ENCODE measurements at places on chromosomes 2 and 18. TPM values are rescaled to one million over a fixed set of nuclear protein-coding genes. Genes with fewer than 3 reads are reported as not detected.

The NR4A2 gene
- 22.1 TPM for total RNA-seq

The IL1RL2 gene
- not detected for total RNA-seq

GRCh38 chr2:216289470-216289869 is 82.8 kb downstream of the MARCHF4 start:
- no peaks in the 10 kb centered on the region for H3K4me1 ChIP-seq
- H3K27ac ChIP-seq: no peak overlapping the region
- H3K4me3 ChIP-seq: no peak overlapping the region
- no peak for DNase-seq
- peaks cover 1% of the 10 kb centered on the region for H3K27me3 ChIP-seq
- H3K36me3 ChIP-seq: no peaks in the 10 kb centered on the region

GRCh38 chr2:16785149-16785548 is 119.5 kb upstream of the CYRIA start:
- H3K27ac ChIP-seq: no peak overlapping the region
- H3K27me3 ChIP-seq: no peaks in the 10 kb centered on the region

GRCh38 chr2:70894765-70895164 is 40.9 kb upstream of the ATP6V1B1 start:
- H3K4me3 ChIP-seq: no peak overlapping the region
- peaks cover 2% of the 10 kb centered on the region for H3K4me1 ChIP-seq
- DNase-seq: no peak
- H3K27me3 ChIP-seq: peaks cover 96% of the 10 kb centered on the region

- peaks cover 59% of the 10 kb centered on the region for H3K4me1 ChIP-seq
- DNase-seq: no peak
- peaks cover 24% of the 10 kb centered on the region for H3K27me3 ChIP-seq
- H3K27ac ChIP-seq: peak overlapping the region; percentile 88
- H3K36me3 ChIP-seq: no peaks in the 10 kb centered on the region
These were observed 52.7 kb upstream of the SLC14A1 start for GRCh38 chr18:45671321-45671720.

- DNase-seq: no peak
- H3K4me3 ChIP-seq: no peak overlapping the region
- no peaks in the 10 kb centered on the region for H3K36me3 ChIP-seq
These were observed 145.2 kb downstream of the RAD51AP2 start for GRCh38 chr2:17373041-17373440.

The NT5DC4 gene
- total RNA-seq: not detected

GRCh38 chr18:24600076-24600654 is 139.7 kb downstream of the HRH4 start:
- H3K4me3 ChIP-seq: no peak overlapping the region
- no peak overlapping the region for H3K27ac ChIP-seq
- H3K4me1 ChIP-seq: no peaks in the 10 kb centered on the region
- DNase-seq: no peak
- H3K36me3 ChIP-seq: no peaks in the 10 kb centered on the region

The ARHGAP15 gene
- 54.1 TPM for total RNA-seq

- no peak for DNase-seq
- no peak overlapping the region for H3K27ac ChIP-seq
These were observed 351.0 kb downstream of the EN1 start for GRCh38 chr2:118496467-118496866.

- H3K36me3 ChIP-seq: peaks cover 7% of the 10 kb centered on the region
- H3K27ac ChIP-seq: no peak overlapping the region
- no peak overlapping the region for H3K4me3 ChIP-seq
- H3K4me1 ChIP-seq: no peaks in the 10 kb centered on the region
These were observed 17.1 kb upstream of the CACNB4 start for GRCh38 chr2:152115952-152116351.

The SRBD1 gene
- total RNA-seq: 20.9 TPM

- peak; percentile 54 for DNase-seq
- peak overlapping the region; percentile 92 for H3K27ac ChIP-seq
- peaks cover 34% of the 10 kb centered on the region for H3K36me3 ChIP-seq
- H3K4me3 ChIP-seq: peak overlapping the region; percentile 98
- H3K4me1 ChIP-seq: peaks cover 30% of the 10 kb centered on the region
These were observed 676 bp downstream of the ACTR2 start for GRCh38 chr2:65228263-65228750.

The SERPINB10 gene
- total RNA-seq: not detected

GRCh38 chr2:69680001-69680675 is 36.6 kb upstream of the AAK1 start:
- DNase-seq: no peak
- H3K36me3 ChIP-seq: peaks cover 12% of the 10 kb centered on the region
- H3K4me1 ChIP-seq: peaks cover 56% of the 10 kb centered on the region
- H3K4me3 ChIP-seq: no peak overlapping the region

DNA sequence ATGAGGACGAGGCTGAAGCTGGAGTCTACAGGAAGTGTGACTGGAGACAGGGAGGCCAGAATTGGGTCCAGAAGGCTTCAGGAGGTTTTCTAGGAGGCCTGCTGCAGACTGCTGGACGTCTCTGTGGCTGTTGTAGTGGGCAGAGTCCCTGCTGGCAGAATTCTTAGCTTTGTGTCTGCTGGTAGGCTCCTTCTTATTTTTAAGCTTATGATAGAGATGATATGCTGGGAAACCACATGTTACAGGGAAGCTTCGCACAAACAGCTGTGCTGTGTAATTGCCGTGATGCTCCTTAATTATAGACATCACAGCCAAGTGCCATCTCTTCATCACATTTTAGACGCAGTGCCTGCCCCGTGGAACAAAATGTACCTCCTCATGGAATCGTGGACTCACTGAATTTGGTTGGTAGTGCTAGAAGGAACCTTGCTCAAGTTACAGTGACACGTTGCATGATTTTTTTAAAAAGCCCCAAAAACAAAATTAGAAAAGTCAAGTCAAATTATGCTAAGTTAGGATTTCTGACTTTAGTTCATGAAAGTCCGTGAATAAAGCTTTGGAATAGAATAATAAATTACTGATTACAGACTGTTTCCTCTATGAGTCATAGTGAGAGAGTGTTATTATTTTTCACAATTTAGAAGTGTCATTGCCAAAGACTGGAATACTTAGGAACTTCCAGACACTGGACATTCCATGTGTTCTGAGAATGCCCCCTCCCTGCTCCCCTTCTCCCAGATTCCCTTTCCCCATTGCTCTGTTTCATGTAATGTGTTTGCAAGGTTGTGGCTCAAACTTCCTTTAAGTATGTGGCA is 144.1 kb downstream of the FHOD3 start:
- no peak overlapping the region for H3K4me3 ChIP-seq
- H3K36me3 ChIP-seq: no peaks in the 10 kb centered on the region
- H3K27ac ChIP-seq: no peak overlapping the region
- peaks cover 6% of the 10 kb centered on the region for H3K27me3 ChIP-seq
- H3K4me1 ChIP-seq: no peaks in the 10 kb centered on the region

The ABCG8 gene
- total RNA-seq: 0.23 TPM

The KLF11 gene
- 7.9 TPM for total RNA-seq

DNA sequence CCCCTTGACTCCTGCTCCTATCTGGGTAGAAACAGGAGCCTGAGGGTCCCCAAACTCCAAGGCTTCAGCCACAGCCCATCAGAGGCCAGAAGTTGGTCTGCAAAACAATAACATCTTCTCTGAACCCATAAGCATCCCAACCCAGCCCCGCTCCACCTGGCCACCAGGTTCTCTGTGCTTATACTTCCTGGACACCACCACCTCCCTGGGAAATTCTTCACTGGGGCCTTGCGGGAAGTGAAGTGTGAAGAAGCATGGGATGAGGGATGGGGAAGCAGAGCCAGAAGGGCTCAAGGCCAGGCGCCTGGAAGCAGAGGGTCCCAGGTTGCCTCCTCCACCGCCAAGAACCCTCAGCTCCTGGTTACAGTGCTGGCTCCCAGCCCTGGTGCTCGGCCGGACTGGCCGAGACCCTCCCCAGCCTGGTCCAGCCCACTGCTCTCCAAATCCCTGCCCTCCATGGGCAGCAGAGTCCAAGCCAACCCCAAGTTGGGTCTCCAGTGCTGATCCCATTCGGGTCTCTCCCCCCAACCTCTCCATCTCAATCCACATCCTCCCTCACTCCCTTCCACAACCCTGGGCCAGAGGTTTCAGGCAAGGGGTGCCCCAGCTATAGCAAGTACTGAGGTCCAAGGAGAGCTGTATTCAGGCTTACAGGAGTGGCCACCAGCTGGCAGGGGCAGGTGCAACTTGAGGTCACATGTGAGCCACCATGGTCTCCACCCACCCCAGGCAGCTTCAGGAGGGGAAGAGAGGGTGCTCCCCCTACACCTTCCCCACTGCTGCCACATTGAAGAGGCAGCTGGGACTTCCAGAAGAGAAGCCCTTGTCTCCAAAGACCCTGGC is 60.7 kb downstream of the TNS1 start:
- no peak for DNase-seq
- no peak overlapping the region for H3K4me3 ChIP-seq
- H3K36me3 ChIP-seq: no peaks in the 10 kb centered on the region
- H3K4me1 ChIP-seq: no peaks in the 10 kb centered on the region
- no peak overlapping the region for H3K27ac ChIP-seq

DNA sequence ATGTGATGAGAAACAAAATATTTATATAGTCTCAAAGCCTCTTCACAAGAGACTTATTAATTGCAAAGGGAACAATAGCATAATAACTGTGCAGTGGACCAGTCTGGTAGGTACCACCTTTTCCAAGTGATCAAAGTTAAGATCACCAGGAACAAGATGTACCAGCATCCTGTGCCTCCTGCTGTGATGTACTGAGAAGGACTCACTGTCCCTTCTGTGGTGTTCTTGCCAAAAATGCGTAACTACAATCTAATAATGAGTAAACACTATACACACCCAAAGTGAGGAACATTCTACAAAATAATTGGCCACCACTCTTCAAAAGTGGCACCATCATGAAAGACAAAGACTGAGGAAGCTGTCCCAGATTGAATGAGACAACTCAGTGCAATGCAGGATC is 14.5 kb downstream of the GNLY start:
- H3K36me3 ChIP-seq: no peaks in the 10 kb centered on the region
- H3K4me3 ChIP-seq: no peak overlapping the region
- no peak for DNase-seq

DNA sequence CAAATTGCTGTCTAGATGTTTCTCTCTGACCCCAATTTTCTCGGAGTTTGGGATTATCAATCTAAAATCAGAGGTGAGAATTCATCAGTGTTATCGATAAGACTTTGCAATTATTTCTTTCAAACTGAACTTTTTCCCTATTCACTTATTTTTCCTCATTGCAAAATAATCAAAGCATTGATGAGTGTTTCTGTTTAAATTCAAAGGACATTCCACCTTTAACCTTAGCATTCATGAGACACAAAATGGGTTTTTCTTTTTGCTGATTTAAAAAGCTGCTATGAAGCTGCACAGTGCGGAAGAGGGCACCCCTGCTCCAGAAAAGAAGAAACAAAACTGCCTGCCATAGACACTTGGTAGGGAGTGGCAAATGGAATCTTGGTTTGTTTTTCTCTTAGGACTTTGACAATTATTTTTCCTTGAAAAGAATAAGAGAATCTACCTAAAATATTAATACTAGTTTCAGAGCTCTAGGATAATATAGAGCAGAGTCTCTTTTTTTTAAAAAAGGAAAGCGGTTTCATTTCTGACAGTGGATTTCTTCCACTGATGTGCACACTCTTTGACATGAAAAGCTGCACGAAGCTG is 203.4 kb downstream of the TGIF1 start:
- DNase-seq: no peak
- peaks cover 53% of the 10 kb centered on the region for H3K4me1 ChIP-seq
- peaks cover 4% of the 10 kb centered on the region for H3K36me3 ChIP-seq
- H3K4me3 ChIP-seq: peak overlapping the region; percentile 60

The PEX13 gene
- 17.9 TPM for total RNA-seq

- H3K27me3 ChIP-seq: no peaks in the 10 kb centered on the region
- H3K4me1 ChIP-seq: peaks cover 27% of the 10 kb centered on the region
- DNase-seq: no peak
- H3K4me3 ChIP-seq: no peak overlapping the region
These were observed 3.1 kb downstream of the FECH start for GRCh38 chr18:57583297-57583835.

- H3K4me3 ChIP-seq: no peak overlapping the region
- H3K36me3 ChIP-seq: peaks cover 10% of the 10 kb centered on the region
- peaks cover 4% of the 10 kb centered on the region for H3K27me3 ChIP-seq
- peaks cover 29% of the 10 kb centered on the region for H3K4me1 ChIP-seq
- peak; percentile 16 for DNase-seq
- no peak overlapping the region for H3K27ac ChIP-seq
These were observed 30.9 kb upstream of the REEP1 start for GRCh38 chr2:86368161-86368824.

DNA sequence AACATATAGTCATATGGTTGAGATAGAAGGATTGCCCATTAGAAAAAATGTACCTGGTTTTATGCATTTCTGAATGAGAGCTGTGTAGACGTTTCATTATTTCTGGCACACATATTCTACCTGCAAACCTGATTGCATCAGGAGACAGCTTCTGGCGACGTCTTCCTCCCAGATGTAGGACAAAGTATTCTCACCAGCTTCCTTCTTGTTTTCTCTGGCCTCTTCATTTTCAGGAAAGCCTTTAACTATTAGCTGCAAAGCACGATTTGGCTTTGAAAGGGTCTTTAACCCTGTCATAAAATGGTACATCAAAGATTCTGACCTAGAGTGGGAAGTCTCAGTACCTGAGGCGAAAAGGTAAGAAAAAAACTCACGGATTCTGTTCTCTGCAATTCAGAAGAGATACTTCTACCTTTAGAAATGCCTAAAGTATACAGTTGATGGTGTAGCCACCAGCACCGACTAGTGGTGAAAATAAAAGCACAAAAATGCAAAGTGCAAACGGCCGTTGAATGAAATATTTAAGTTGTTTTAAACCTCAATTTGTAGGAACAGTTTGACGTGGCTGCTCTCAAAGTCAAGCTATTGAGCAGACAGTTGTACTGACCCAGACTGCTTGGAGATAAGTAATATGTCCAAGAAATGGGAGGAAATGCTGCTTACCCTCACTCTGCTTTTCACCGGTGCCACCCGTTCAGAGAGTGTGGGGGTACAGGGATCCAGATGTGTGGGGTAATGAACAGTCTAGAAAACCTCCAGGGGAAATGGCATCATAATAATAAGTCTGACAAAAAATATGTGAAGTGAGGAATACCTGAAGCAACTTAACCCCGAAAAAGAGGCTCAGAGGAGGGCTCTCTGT is 20.2 kb downstream of the IL18RAP start:
- peaks cover 20% of the 10 kb centered on the region for H3K36me3 ChIP-seq
- peak overlapping the region; percentile 33 for H3K4me3 ChIP-seq
- H3K27ac ChIP-seq: peak overlapping the region; percentile 47
- peaks cover 13% of the 10 kb centered on the region for H3K4me1 ChIP-seq
- peak; percentile 21 for DNase-seq
- H3K27me3 ChIP-seq: no peaks in the 10 kb centered on the region

All from activated T-helper 2 cell treated with anti-CD3 and anti-CD28 coated beads, Interferon-gamma antibody, Interleukin-2, Interleukin-4, amounts not matched to agents 10 μg/mL and 5 μg/mL and 100 μg/mL, durations not matched to agents 14 hours and 24 hours and 36 hours (primary cell).